A549 treated with CpdA at 1 μM for 4 hours (cell line): ENCODE measurements at places on chromosomes 1 and 21. TPM values are rescaled to one million over a fixed set of nuclear protein-coding genes. Genes with fewer than 3 reads are reported as not detected.

Gene DENND4B
- 24.3 to 35.6 TPM (median 31.6 TPM) in 5 replicates for total RNA-seq

Gene C1QB
- not detected in 5 replicates for total RNA-seq

Gene SYF2
- total RNA-seq: 36.9 to 50.9 TPM (median 40.1 TPM) in 5 replicates

Gene WDR64
- not detected in 5 replicates for total RNA-seq

Gene HUNK
- total RNA-seq: 1.3 to 1.5 TPM (median 1.4 TPM) in 5 replicates

Gene IFI16
- total RNA-seq: 3.6 to 5.9 TPM (median 4.1 TPM) in 5 replicates

Gene AADACL4
- not detected in 5 replicates for total RNA-seq

Gene MYOC
- not detected in 5 replicates for total RNA-seq

Gene RNF115
- 9.4 to 12.2 TPM (median 10.8 TPM) in 5 replicates for total RNA-seq
